Stimulated activated CD4-positive, alpha-beta T cell treated with anti-CD3 and anti-CD28 coated beads, Interleukin-1b, Interleukin-23, amount 100 ng/mL, for 4 hours (primary cell): ENCODE measurements at places on chromosomes 12 and 14.

GRCh38 chr12:110431957-110432587 is 18.1 kb downstream of the ARPC3 start:
- DNase-seq = no peak

DNA sequence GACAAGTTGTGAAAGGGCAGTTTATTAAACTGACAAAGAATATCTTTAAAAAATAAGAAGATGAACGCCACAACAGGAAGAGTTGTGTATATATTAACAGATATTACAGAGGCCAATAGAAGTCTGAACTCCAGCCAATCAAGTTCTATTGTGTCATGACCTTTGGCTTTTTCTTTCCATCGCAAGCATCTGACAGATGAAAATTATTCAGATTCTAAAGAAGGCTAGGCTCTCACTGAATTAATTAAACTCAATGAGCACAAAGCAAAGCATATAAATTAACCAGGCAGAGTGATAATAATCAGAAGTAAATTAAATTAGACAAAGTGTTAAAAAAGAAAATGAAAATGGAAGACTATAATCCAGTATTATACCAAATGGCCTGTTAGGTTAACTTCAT is 62.0 kb upstream of the PYGL start:
- DNase-seq = no peak

- DNase-seq = no peak
Observed at GRCh38 chr14:79629411-79630287, 581.7 kb downstream of the DIO2 start.

DNA sequence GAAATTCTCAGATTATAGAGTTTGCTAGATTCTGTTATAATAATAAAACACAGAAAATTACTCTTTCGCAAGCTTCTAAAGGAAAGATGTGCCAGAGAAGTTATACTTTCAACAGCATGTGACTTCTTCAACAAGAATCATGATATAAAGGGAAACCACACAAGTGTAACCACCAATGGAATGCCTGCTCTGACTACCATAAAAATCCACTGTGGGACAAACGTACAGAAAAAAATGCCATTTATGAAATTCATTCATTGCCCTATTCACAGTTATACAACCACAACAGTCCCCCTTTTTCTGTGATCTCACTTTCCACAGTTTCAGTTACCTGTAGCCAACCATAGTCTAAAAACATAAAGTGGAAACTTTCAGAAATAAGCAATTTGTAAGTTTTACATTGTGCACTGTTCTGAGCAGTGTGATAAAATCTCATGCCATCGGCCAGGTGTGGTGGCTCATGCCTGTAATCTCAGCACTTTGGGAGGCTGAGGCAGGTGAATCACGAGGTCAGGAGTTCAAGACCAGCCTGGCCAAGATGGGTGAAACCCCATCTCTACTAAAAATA is 3.2 kb downstream of the CATSPERB start:
- DNase-seq = no peak

- no peak for DNase-seq
Observed at GRCh38 chr12:66275040-66275439, 27.3 kb upstream of the HELB start.

GRCh38 chr12:32413412-32413811 is 14.1 kb downstream of the FGD4 start:
- no peak for DNase-seq

DNA sequence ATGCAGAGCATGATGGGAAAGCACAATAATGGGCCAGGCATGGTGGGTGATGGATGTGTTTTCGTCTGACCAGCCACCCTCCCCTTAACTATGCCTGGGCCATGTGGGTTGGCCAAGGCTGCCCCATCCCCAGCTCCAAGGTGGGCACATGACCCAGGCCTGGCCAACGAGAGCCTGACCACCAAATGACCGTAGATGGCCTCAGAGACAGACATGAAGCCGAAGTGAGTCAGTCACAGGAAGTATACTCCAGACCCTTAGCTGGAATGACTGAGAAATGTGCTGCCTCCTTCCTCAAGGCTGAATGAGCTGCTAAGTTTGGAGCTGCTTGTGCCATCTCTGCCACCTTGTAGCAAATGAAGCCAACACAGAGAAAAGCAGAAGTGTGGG is 233.6 kb downstream of the BCL11B start:
- DNase-seq = no peak

GRCh38 chr14:81001447-81001846 is 46.0 kb downstream of the TSHR start:
- no peak for DNase-seq

DNA sequence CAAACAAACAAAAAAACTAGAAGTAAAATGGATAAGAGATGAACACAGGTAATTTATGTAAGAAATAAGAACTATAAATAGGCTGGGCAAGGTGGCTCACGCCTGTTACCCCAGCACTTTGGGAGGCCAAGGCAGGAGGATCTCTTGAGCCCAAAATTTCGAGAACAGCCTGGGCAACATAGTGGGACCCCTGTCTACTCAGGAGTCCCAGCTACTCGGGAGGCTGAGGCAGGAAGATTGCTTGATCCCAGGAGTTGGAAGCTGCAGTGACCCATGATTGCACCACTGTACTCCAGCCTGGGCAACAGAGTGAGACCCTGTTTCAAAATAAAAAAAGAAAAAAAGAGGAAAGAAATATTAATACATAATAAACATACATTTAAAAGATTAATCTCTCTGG is 22.7 kb upstream of the ABCD4 start:
- no peak for DNase-seq

DNA sequence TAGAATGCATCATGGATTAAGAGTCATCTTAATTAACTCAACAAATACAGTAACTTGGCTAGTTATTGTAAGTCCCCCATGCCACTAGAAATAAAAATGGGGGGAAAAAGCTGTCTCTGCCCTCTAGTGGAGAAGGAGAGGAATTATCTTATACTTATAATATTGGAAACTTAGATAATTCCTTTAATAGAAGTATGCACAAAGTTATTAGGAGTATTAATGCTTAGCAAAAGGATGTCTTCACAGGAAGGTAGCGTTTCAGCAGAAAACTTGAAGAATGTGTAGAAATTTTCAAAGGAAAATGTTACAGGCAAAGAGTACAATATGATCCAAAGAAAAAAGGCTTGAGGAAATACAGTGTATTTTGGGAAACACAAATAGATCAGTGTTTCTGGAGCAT is 19.8 kb downstream of the OR5AU1 start:
- DNase-seq = no peak

GRCh38 chr12:111304642-111305071 is 64.2 kb downstream of the PHETA1 start:
- peak; percentile 29 for DNase-seq

- DNase-seq = no peak
Observed at GRCh38 chr12:117968151-117968789, 520 bp downstream of the KSR2 start.

GRCh38 chr12:51751661-51752060 is 96.9 kb downstream of the FIGNL2 start:
- DNase-seq = no peak

DNA sequence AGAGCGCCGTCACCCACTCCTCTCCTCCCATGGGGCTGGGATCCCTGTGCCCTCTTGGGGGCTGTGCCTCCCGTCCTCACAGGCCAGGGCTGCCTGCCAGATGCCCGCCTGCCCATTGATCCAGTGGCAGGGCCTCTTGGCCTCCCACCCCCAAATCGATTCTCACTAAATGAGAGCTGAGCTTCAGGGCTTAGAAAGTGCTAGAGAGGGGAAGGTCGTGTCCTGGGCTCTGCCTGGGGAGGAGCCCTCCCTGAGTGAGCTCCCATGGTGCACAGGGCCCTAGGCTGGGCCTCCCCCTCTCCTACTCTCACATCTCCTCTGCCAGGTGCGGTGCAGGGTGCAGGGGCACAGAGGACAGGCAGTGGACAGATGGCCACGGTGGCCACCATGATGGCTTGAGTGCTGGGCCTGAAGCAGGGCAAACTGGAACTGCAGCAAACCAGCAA is 9.2 kb downstream of the BEGAIN start:
- DNase-seq = no peak

DNA sequence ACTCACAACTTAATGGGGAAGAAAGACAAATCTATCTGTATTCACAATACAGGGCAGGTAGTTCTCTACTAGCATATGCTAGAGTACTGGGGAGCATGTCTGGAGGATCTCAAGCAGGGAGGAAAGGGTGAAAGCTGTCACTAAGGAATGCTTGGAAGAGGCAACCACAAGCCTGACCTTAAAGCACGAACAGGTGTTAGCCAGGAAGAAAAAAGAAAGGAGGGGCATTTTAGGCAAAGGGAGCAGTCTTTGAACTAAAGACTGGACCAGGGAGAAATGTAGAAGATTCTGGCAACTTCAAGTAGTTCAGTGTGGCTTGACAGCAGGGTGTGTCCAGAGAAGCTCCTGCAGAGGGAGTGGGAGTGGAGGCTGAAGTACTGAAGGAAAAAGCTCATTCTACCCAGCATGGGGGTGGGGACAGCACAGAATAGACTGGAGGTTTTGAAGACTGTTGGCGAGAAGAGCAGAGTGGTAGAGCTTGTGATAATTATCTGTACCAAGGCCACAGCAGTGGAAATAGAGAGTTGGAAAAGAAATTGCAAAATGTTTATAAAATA is 50.9 kb downstream of the AP5M1 start:
- DNase-seq = no peak

- DNase-seq = no peak
Observed at GRCh38 chr12:111773801-111774551, 7.2 kb downstream of the ALDH2 start.

DNA sequence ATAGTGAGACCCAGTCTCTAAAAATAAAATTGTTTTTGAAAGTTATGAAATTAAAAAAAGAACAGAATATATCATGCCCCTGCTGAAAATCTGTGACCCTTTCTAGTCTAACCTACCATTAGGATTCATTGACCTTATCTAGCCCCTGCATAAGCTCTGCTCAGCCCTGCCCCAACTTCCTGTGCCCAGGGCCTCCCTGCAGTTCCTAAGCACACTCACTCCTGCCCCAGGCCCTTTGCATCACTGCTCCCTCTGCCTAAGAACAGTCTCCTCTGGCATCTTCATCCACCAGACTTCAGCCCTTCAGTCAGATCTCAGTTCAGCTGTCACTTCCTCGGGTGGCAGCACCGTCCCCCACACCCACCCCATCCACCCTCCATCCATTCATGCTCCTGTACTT is 55.4 kb downstream of the SCARB1 start:
- DNase-seq = no peak

DNA sequence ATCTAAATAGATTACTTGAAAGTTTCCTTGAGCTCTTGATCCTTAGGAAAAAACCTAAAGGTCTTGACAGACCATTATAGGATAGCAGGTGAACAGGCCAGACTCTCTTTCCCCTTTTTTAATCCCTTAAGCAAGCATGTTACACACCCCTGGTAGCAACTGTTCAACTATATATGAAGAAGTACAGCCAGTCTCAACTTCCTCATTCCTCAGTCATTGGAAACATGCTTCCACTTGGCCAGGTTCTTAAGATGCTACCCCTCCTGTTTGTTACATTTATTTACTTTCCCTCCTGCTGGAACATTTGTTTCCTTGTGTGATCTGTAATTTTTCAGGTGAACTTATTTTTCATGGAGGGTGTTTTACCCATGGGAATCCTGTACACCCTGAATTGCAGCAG is 124.1 kb downstream of the ARMH4 start:
- no peak for DNase-seq

GRCh38 chr12:49251357-49251756 is 13.5 kb upstream of the TUBA1C start:
- DNase-seq = no peak

DNA sequence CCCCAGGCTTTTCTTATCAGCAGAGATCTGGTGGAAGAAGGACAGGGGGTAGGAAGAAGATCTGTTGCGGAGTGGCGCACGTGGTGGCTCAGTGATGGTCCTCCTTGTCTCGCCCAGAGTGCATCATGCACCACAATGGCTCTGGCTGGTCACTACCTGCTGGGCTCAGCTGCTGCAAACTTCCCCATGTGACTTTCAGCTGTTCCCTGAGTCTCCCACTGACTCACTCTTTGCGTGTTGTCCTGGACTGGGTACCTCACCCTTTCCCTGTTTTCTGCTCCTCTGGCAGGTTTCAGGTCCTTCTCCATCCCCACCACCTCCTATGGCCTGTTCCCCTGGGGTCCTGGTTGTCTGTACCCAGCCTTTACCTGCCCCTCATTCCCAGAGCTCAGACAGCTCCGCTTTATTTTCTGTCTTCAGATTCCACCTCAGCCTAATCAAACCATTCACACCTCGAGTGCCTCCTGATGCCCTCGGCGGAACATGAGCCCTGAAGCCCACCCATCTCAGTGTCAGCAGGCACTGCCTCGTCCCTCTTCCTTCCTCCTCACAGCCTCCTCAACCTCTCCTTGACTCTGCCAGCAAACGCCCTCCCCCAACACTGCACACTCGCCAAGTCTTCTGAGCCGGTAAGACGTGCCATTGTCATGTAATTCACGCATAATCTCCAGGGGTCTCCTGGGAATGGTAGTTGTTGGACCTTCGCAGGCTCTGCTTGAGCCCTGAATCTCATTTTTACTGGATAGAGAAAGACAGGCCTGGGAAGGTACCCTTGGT is 1.8 kb downstream of the C1R start:
- no peak for DNase-seq

DNA sequence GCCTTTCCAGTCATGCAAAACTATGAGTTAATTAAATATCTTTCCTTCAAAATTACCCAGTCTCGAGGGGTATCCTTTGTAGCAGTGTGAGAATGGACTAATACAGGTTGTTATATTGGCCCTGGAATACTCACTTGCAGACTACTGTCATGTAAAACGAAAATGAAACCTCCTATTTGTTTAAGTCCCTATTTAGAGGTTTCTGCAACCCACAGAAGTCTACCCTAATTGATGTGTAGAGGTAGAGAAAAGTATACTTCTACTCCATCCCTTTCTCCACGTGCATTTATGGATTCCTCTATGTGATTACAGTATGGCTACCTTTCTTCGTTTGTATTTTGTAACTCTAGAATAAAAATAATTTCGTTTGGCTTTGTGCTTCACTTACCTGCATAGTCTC is 371.1 kb downstream of the FSCB start:
- no peak for DNase-seq

DNA sequence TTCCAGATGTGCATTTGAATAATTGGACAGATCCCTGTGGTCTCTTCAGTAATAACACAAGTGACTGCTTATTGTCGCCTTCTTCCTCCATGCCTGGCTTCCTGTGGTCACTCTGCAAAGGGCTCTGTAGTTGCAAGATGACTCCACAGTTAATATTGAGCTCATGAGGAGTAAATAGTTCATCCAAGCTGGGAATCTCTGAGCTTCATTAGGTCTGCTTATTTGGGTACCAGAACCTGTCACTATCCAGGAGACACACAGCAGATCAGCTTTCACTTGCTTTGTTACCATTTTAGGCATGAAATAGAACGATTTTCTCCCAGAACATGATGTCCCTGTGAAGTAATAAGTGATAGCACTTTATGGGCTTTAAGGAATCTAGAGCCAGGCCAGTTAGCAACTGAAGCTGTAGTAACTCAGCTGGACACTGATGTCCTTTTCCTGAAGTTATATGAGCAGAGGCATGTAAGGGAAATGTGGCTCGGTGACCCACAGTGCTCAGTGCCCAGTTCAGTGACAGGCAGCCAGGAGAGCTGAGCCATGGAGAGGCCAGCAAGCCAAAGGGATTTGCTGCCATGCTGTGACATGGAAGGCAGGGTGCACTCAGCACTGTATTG is 50.1 kb downstream of the CRADD start:
- no peak for DNase-seq
